EL (cell line): ENCODE measurements at places on chromosomes 13 and 19.

DNA sequence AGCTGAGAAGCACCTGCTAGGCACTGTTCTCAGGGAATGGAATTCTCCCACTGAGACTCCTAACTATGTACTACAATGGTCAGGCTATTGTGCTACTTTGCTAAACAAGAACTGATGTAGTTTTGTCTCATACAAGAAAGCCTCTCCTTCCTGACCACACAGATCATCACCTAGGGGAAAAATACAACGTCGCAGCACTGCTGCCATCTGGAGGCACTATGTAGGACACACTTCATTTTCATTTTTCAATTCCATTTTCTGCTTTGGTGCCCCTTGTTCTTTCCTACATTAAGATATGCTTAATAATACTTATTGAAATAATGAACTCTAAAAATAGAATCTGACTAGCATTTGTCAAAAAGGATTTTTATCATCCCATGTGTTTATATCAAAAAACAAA lies 21.1 kb downstream of the PROSER1 start:
- DNase-seq = peak; percentile 26

DNA sequence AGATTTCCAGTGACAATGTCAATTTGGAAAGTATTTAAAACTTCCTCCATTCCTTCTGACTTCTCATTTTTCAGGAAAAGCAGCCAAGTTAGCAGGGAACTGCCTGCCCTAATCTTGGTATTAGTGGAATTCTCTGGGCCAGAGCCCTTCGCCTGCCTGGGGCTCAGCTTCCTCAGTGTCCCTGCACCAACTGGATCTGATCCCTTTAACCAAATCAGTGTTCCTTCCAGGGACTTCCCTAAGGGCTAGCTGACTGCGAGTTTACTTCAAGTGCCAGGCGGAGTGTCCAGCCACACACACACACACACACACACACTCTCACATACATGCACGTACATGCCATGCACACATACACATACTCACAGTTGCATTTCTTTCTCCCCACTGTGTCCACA lies 20.0 kb downstream of the RAB20 start:
- DNase-seq = no peak

- DNase-seq = no peak
Observed at GRCh38 chr13:52713894-52714293, 25.7 kb downstream of the CNMD start.

GRCh38 chr13:75694722-75695121 lies 58.6 kb downstream of the LMO7 start:
- no peak for DNase-seq

- DNase-seq = no peak
Observed at GRCh38 chr19:35055715-35056179, 14.2 kb downstream of the HPN start.

DNA sequence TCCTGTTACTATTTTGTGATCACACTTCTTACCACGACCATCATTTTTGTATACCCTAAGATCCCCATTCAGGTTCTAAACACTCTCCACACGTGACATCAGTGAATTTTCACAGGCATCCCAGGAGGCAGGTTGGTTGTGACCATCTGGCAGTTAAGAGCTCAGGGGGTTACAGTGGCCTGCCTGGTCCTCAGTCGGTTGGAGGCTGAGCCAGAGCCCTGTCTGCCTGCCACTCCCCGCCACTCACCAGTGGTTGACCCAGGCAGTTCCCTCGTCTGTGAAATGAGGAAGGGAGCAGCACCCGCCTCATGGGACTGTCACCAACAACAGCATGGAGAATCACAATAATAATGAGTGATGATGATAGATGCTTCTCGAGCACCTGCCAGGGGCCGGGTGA lies 36.4 kb upstream of the EHD2 start:
- no peak for DNase-seq

- no peak for DNase-seq
Observed at GRCh38 chr13:92657565-92657964, 569.0 kb upstream of the GPC6 start.

- peak; percentile 63 for DNase-seq
Observed at GRCh38 chr13:44380404-44381165, 7.0 kb downstream of the SERP2 start.

GRCh38 chr19:14361824-14362223 lies 19.4 kb upstream of the ADGRE5 start:
- DNase-seq = no peak

- DNase-seq = no peak
Observed at GRCh38 chr19:1523412-1524286, at the start of gene PLK5. Gene PLK5 (plus strand): TSS chr19:1524077. CDS start chr19:1526997, 2,920 bp downstream.

GRCh38 chr19:17996826-17997316 lies 11.1 kb upstream of the ARRDC2 start:
- DNase-seq = peak; percentile 78

DNA sequence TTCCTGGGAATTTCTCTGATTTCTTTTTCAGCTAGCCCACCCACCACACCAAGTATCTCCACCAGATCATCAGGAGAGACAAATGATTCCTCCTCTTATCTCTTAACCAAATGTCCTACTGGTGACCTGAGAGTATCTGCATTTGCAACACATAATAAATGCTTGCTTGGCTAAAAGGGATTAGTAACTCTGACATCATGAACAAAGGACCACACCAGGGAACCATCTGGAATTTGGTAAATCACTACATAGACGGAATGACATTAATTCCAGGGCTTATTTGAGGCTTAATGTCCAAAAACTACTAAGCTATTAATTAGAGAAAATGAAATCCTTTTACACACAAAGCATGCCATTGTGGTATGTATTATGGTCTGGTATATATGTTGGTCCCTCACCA lies 139.0 kb downstream of the RAP2A start:
- no peak for DNase-seq

- DNase-seq = no peak
Observed at GRCh38 chr19:56111601-56112312, 9.3 kb downstream of the ZNF787 start.

DNA sequence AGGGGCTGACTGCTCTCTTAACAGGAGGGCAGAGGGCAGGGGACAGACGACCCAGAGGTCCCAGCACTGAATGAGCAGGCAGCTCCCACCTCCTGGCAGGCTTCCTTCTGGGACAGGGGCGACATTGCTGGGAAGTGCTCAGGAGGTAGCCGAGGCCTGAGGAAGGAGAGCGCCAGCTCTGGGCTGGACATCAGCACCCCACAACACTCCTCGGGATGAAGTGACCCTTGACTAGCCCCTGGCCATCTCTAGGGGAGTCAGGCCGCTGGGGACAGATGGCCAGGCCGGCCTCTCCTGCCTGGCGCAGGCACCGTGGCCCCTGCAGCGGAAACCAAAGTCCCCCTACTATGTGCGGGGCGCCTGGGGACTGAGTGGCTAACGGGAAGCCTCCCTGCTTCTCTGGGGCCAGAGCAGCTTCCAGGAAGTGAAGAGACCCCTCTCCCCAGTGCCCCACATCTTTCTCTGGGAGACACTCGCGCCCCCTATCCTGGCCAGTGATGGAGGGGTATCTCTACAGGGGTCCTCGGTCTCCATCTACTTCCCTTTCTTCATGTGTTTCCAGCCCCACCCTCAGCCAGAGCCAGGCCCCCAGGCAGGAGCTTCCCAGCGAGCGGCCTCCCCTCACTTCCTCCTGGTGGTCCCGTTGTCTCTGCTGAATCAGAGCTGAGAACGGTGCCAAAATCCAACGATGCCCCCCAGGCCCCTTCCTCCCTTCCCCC lies 10.1 kb downstream of the PRR36 start:
- DNase-seq = no peak

DNA sequence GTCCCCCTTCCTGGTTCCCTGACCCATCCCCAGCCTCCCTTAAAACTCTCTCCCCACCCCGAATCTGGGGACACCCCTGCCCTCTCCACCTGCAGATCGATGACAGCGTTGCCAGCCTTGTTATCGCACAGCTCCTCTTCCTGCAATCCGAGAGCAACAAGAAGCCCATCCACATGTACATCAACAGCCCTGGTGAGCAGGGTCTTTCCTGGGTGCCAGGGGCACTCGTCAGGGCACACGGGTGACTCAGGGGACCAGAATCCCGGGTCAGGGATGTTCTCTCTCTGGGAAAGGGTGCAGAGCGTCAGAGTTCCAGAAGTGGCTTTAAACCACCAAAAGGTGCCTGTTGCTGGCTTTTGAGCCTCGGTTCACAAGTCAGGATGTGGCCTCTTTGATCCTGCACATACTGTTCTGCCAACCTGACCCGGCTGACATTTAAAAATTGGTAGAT lies 1.0 kb downstream of the CLPP start:
- DNase-seq = peak; percentile 48

DNA sequence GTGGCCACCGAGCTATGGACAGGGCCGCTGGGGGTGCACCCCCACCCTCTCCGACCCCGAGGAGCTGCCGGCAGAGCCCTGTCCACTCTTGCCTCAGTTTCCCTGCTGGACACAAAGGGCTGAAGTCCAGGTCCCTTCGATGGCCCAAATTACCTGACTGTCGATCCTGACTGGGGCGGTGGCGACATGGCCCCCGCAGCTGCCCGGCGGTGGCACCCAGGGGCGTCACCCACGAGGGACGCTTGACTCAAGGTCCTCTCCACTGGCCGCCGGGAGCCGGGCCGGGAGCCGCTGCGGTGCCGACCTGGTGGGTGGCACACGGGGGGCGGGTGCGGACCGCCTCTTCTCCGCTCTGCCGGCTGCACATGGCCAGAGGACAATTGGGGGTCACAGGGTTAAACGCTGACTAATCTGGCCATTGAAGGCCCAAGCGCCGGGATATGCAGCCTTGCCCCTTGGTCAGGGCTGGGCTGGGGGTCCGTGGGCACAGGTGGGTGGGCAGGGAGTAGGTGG lies 16.4 kb downstream of the ARID3A start:
- DNase-seq = no peak

- no peak for DNase-seq
Observed at GRCh38 chr19:2312820-2313501, 5.0 kb upstream of the LINGO3 start.

DNA sequence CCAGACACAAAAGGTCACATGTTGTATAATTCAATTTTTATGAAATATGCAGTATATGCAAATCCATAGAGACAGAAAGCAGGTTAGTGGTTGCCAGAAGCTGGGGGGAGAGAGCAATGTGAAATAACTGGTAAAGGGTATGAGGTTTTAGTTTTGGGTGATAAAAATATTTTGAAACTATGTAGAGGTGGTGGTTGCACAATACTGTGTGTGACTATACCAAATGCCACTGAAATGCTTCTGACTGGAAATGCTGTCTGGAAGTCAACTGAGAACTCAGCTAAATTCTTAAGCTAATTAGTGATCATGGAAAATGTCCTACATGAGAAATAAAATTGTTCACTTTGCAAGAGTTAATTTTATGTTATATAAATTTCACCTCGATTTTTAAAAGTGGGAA lies 65.3 kb upstream of the RXFP2 start:
- DNase-seq = peak; percentile 34

DNA sequence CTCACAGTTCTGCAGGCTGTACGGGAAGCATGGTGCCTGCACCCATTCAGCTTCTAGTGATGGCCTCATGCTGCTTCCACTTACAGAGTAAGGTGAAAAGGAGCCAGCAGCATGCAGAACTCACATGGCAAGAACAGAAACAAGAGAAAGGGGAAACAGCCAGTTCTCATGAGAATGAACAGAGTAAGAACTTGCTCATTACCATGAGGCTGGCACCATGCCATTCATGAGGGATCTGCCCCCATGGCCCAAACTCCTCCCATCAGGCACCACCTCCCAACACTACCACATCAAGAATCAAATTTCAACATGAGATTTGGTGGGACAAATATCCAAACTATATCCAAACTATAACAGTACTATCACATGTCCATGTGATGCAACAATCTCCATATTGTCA lies 72.1 kb downstream of the KATNAL1 start:
- no peak for DNase-seq

GRCh38 chr19:535017-535835 lies 3.7 kb downstream of the CDC34 start:
- no peak for DNase-seq

- DNase-seq = peak; percentile 30
Observed at GRCh38 chr13:50365408-50366391, 350.5 kb downstream of the KCNRG start.

DNA sequence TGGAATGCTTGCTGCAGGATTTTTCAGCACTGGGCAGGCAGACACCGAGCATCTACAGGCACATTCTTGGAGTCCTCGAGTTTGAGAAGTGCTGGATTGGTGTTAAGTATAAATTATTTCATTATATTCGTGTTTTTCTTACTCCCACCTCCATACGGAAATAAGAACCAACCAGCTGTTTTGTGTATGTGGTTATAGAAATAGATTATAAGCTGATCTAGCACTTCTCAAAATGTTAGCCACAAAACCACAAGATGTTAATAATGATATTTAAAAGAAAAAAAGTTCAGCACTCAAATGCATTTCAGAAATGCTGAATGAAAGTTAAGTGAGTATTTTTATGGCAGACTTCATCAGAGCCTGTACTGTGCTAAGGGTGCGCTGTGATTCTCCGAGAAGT lies 24.0 kb upstream of the TEX29 start:
- DNase-seq = no peak

DNA sequence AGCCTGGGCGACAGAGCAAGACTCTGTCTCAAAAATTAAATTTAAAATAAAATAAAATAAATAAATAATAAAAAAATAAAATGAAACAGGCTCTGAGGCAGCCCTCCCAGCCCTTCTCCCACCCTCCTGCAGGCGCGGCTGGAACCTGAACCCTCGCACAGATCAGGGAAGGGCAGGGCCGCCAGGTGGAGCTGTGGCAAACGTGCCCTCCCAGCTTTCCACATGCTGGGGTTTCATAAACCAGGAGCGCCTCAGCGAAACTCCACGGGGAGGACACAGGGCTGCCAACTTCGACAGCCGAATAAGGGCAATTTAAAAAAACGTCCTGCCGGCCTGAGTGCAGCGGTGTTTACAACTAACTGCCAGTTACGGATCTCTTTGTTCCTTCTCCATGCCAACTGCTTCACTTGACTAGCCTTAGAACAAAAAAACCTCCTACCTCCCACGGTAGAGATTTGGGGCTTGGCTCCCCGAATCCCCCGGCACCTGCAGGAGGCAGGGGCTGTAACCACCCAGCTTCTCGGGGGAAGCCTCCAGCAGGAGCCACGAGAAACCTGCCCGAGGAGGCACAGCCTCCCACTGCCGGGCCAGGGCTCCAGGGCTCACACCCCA lies 15.9 kb downstream of the ZNF787 start:
- DNase-seq = no peak

DNA sequence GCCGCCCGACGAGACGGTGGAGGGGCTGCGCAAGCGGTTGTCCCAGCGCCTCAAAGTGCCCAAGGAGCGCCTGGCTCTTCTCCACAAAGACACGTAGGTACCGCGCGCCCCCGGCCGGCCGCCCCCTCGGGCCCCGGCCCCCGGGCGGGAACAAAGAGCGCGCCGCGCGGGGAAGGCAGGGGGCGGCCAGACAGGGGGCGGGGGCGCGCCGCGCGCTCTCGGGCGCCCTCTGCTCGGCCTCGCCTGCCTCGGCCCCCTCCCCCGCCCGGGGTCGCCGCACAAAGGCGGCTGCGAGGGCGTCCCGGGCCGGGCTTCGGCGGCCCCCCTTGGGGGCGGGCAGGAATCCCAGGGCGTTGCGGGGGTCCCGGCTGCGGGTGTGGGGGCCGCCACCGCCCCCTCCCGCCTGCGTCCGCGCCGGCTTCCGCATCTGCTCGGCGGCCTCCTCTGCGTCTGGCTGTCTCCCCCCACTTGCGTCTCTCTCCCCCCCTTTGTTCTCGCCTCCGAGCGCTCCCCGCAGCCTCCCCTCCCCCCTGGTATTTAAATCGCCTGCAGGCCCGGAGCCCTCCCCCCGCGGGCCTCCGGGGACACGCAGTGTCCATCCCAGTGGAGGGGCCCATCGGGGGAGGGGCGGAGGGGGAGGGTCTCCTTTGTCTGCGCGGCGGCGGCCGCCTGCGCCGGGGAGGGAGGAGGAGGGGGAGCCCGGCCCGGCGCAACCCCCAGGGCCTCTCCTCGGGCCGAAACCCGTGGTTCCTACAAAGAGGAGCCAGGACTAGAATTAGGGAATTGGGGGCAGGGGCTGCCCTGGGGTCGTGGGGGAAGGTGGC lies 2.3 kb downstream of the MIDN start:
- DNase-seq = peak; percentile 44
